Naive thymus-derived CD4-positive, alpha-beta T cell (primary cell): ENCODE measurements at places on chromosomes 2 and 18. TPM values are rescaled to one million over a fixed set of nuclear protein-coding genes. Genes with fewer than 3 reads are reported as not detected.

The ST6GAL2 gene
- polyA plus RNA-seq: not detected

DNA sequence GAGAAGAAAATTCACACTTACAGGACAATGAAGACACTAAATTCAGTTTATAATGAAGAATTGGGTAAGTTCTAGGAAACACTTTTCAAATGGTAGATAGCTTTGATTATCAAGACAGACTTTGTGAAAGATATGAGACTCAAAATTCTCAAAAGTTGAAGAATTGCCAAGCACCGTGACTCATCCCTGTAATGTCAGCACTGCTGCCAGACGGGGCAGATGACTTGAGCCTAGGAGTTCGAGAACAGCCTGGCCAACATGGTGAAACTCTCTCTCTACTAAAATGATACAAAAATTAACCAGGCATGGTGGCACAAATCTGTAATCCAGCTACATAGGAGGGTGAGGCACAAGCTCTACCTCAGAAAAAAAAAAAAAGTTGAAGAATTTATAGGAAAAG is 1820.1 kb upstream of the LRRTM1 start:
- H3K27ac ChIP-seq: no peak overlapping the region
- H3K4me1 ChIP-seq: no peaks in the 10 kb centered on the region
- no peak for DNase-seq
- H3K4me3 ChIP-seq: no peak overlapping the region
- no peaks in the 10 kb centered on the region for H3K36me3 ChIP-seq

GRCh38 chr2:14420851-14421250 is 211.7 kb upstream of the LRATD1 start:
- DNase-seq: no peak
- H3K36me3 ChIP-seq: no peaks in the 10 kb centered on the region
- no peak overlapping the region for H3K4me3 ChIP-seq
- no peaks in the 10 kb centered on the region for H3K4me1 ChIP-seq

The SPP2 gene
- not detected for polyA plus RNA-seq

The SFT2D3 gene
- 2.1 TPM for polyA plus RNA-seq

DNA sequence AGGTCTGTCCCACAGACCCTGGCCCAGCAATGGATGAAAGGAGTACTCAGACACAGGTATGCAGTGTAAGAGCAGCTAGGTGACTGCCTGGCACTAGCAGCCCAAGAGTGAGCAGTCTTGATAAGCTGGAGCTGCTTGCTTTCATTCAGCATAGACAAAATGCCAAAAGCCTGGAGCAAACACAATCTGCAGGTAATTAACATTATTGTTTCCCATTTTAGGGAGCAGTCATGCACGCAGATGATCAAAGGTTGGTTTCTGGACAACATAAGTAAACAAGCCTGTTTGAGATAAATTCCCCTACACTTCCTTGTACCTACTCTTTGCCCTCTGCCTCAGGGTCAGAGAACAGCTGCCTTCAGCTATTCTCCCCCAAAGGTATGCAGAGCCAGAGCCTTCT is 73.7 kb upstream of the MSTN start:
- no peaks in the 10 kb centered on the region for H3K27me3 ChIP-seq
- H3K36me3 ChIP-seq: no peaks in the 10 kb centered on the region
- no peaks in the 10 kb centered on the region for H3K4me1 ChIP-seq
- no peak overlapping the region for H3K4me3 ChIP-seq

- H3K27ac ChIP-seq: peak overlapping the region; percentile 12
- peaks cover 60% of the 10 kb centered on the region for H3K4me1 ChIP-seq
- peaks cover 7% of the 10 kb centered on the region for H3K36me3 ChIP-seq
- no peak overlapping the region for H3K4me3 ChIP-seq
- no peaks in the 10 kb centered on the region for H3K27me3 ChIP-seq
Measured at GRCh38 chr2:197137231-197137630, 173.3 kb downstream of the ANKRD44 start.

The OTOS gene
- not detected for polyA plus RNA-seq

The TMEM178A gene
- polyA plus RNA-seq: not detected

- DNase-seq: no peak
- no peaks in the 10 kb centered on the region for H3K36me3 ChIP-seq
- no peak overlapping the region for H3K4me3 ChIP-seq
- H3K27me3 ChIP-seq: no peaks in the 10 kb centered on the region
- no peak overlapping the region for H3K27ac ChIP-seq
Measured at GRCh38 chr2:23557455-23557854, 172.5 kb downstream of the KLHL29 start.

GRCh38 chr2:168079236-168079635 is 168.2 kb downstream of the STK39 start:
- no peak for DNase-seq
- H3K27ac ChIP-seq: no peak overlapping the region
- H3K4me3 ChIP-seq: no peak overlapping the region
- no peaks in the 10 kb centered on the region for H3K27me3 ChIP-seq
- H3K4me1 ChIP-seq: no peaks in the 10 kb centered on the region
- H3K36me3 ChIP-seq: no peaks in the 10 kb centered on the region

- H3K4me3 ChIP-seq: peak overlapping the region; percentile 88
- no peaks in the 10 kb centered on the region for H3K36me3 ChIP-seq
- peak overlapping the region; percentile 79 for H3K27ac ChIP-seq
- no peaks in the 10 kb centered on the region for H3K27me3 ChIP-seq
Measured at GRCh38 chr18:57629422-57629821, 7.8 kb upstream of the NARS1 start.

DNA sequence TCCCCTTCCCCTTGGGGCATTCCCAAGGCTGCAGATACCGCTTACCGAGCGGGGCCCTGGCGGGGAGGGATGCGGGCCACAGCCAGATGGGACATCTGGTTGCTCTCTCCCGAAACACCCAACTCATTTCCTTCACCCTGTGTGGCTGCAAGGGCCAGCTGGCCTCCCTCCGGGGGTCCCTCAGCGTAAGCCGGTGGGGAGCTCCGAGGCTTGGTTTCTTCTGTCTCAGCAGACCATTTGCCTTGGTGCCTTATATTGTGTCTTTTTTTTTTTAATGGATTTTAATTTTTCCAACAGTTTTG is 107.6 kb upstream of the ODC1 start:
- H3K4me1 ChIP-seq: no peaks in the 10 kb centered on the region
- no peaks in the 10 kb centered on the region for H3K36me3 ChIP-seq
- no peak overlapping the region for H3K4me3 ChIP-seq
- no peak for DNase-seq
- H3K27ac ChIP-seq: no peak overlapping the region

The NEU2 gene
- polyA plus RNA-seq: not detected

DNA sequence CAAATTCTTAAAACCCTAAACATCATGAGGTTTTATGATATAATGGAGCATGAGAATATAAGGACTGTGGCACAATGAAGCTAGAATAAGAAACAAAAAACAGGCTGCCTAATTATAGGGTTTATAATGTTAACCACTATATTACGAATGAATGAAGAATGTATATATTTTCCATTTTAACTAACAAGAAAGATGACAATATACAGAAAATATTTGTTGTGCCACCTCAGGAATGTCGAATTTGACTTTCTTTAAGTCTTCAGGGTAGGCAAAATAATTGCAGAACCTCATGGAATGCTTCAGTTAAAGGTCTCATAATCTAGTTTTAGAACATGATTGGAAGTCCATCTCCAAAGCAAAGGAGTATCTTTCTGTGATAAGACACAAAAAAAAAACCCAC is 282.9 kb upstream of the SLC8A1 start:
- DNase-seq: no peak
- H3K36me3 ChIP-seq: no peaks in the 10 kb centered on the region
- H3K4me3 ChIP-seq: no peak overlapping the region
- H3K27ac ChIP-seq: no peak overlapping the region

DNA sequence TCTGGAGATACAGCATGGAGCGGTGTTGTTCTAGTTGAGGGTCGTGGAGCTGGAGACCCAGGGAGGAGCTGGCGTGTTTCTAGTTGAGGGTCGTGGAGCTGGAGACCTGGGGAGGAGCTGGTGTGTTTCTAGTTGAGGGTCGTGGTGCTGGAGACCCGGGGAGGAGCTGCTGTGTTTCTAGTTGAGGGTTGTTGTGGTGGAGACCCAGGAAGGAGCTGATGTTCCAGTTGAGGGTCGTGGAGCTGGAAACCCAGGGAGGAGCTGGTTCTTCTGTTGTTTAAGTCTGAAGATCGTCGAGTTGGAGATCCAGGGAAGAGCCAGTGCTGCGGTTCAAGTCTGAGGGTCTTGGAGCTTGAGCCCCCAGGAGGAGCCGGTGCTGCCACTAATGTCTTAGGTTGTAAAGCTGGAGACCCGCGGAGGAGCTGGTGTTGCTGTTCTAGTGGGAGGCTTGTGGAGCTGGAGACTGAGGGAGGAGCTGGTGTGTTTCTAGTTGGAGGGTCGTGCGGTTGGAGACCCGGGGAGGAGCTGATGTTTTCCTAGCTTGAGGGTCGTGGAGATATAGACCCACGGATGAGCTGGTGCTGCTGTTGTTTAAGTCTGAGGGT is 155.3 kb downstream of the RTP5 start:
- DNase-seq: no peak

DNA sequence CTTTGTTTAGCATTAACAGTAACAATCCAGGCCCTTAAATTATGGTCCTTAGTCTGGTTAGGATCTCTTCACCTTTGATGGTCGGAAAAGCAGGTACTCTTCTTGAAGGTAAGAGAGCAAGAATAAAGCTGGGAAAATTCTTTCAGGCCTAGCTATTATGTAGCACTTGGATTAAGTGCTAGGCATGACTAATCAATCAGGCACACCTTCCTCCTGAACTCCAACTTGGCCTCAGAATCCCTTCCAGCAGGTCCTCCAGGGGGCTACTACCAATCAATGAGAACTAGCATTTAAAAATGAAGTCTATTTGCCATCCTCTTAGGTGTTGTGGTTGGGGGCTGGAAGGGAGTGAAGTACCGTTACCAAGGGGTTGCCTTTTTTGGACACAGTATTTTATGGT is 3.7 kb downstream of the SMYD1 start:
- H3K27me3 ChIP-seq: no peaks in the 10 kb centered on the region
- H3K4me3 ChIP-seq: no peak overlapping the region
- H3K27ac ChIP-seq: no peak overlapping the region
- no peak for DNase-seq
- H3K36me3 ChIP-seq: no peaks in the 10 kb centered on the region

GRCh38 chr2:150522269-150522668 is 34.8 kb upstream of the RND3 start:
- H3K4me3 ChIP-seq: no peak overlapping the region
- no peak for DNase-seq
- H3K4me1 ChIP-seq: no peaks in the 10 kb centered on the region
- H3K27me3 ChIP-seq: no peaks in the 10 kb centered on the region

GRCh38 chr18:23920054-23920453 is 94.5 kb upstream of the TTC39C start:
- H3K27me3 ChIP-seq: no peaks in the 10 kb centered on the region
- H3K4me3 ChIP-seq: no peak overlapping the region
- H3K4me1 ChIP-seq: peaks cover 8% of the 10 kb centered on the region
- no peak overlapping the region for H3K27ac ChIP-seq
- no peak for DNase-seq

DNA sequence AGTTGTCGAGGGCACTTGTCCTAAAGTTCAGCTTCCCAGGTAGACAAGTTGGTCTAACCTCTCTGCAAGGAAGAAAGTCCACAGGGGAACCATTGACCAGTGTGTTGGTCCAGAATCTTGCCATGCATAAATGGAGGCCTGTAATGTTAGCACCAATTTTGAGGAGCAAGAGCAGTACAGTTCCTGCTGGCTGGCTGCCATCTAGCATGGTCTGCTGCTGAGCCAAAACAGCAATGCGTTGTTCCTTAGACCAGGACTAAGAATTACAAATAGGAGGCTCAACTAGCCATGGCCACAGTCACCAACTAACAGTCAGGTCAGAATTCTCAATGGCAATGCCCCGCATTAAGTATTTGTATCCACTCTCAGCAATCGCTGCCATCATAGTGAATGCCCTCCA is 72.8 kb upstream of the WIPF1 start:
- no peaks in the 10 kb centered on the region for H3K36me3 ChIP-seq
- H3K27ac ChIP-seq: no peak overlapping the region
- peaks cover 23% of the 10 kb centered on the region for H3K4me1 ChIP-seq
- no peak for DNase-seq
- H3K27me3 ChIP-seq: no peaks in the 10 kb centered on the region
- no peak overlapping the region for H3K4me3 ChIP-seq

The SETBP1 gene
- not detected for polyA plus RNA-seq

GRCh38 chr2:204900910-204901309 is 355.6 kb downstream of the PARD3B start:
- DNase-seq: no peak
- H3K36me3 ChIP-seq: no peaks in the 10 kb centered on the region
- no peak overlapping the region for H3K4me3 ChIP-seq
- H3K27me3 ChIP-seq: no peaks in the 10 kb centered on the region
- H3K27ac ChIP-seq: no peak overlapping the region
- H3K4me1 ChIP-seq: no peaks in the 10 kb centered on the region

DNA sequence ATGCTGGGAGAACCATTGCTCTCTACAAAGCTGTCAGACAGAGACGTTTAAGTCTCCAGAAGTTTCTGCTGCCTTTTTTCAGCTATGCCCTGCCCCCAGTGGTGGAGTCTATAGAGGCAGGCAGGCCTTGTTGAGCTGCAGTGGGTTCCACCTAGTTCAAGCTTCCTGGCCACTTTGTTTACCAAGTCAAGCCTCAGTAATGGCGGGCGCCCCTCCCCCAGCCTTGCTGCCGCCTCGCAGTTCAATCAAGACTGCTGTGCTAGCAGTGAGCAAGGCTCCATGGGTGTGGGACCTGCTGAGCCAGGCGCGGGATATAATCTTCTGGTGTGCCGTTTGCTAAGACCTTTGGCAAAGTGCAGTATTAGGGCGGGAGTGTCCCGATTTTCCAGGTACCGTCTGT is 52.7 kb upstream of the SCYGR2 start:
- H3K27ac ChIP-seq: no peak overlapping the region
- H3K36me3 ChIP-seq: peaks cover 17% of the 10 kb centered on the region
- DNase-seq: no peak
- H3K4me3 ChIP-seq: no peak overlapping the region
- H3K4me1 ChIP-seq: no peaks in the 10 kb centered on the region

- DNase-seq: no peak
- no peak overlapping the region for H3K4me3 ChIP-seq
- no peaks in the 10 kb centered on the region for H3K36me3 ChIP-seq
- no peaks in the 10 kb centered on the region for H3K27me3 ChIP-seq
Measured at GRCh38 chr2:180012523-180012922, 5.4 kb upstream of the CWC22 start.

GRCh38 chr2:120866483-120867140 is 130.9 kb downstream of the GLI2 start:
- no peaks in the 10 kb centered on the region for H3K36me3 ChIP-seq
- H3K27me3 ChIP-seq: no peaks in the 10 kb centered on the region
- H3K27ac ChIP-seq: no peak overlapping the region
- DNase-seq: no peak
- H3K4me1 ChIP-seq: no peaks in the 10 kb centered on the region

DNA sequence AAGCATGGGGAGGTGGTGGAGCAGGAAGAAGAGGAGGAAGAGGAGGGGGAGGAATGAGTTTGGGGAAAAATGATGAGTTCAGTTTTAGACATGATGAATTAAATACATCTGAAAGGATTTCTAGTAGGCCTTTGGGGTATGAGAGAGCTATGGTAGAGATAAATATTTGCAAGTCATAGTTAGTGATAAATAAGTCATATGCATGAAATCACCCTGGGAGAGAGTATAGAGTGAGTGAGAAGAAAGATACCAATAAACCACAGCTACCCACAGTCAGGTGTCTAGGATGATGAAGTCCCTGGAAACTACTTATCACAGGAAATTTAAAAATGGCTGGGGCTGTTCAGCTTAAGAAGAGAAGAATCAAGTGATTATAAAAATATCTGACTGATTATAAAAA is 240.5 kb downstream of the RDH14 start:
- H3K27ac ChIP-seq: no peak overlapping the region
- no peaks in the 10 kb centered on the region for H3K27me3 ChIP-seq
- DNase-seq: no peak

The TUBA4A gene
- 145 TPM for polyA plus RNA-seq

GRCh38 chr2:141020346-141020745 is 1110.5 kb downstream of the LRP1B start:
- H3K27me3 ChIP-seq: no peaks in the 10 kb centered on the region
- H3K36me3 ChIP-seq: no peaks in the 10 kb centered on the region
- H3K27ac ChIP-seq: no peak overlapping the region
- no peaks in the 10 kb centered on the region for H3K4me1 ChIP-seq
- DNase-seq: no peak
- H3K4me3 ChIP-seq: no peak overlapping the region
